ENCODE measurements at places on chromosomes 3 and 15.

- peak; percentile 53 for DNase-seq
Observed at GRCh38 chr15:70526221-70526973, 237.0 kb downstream of the UACA start.

- no peak for DNase-seq
Observed at GRCh38 chr15:30923429-30923828, 19.7 kb downstream of the FAN1 start.

GRCh38 chr3:50147447-50147846, 7.7 kb upstream of the SEMA3F start:
- no peak for DNase-seq

DNA sequence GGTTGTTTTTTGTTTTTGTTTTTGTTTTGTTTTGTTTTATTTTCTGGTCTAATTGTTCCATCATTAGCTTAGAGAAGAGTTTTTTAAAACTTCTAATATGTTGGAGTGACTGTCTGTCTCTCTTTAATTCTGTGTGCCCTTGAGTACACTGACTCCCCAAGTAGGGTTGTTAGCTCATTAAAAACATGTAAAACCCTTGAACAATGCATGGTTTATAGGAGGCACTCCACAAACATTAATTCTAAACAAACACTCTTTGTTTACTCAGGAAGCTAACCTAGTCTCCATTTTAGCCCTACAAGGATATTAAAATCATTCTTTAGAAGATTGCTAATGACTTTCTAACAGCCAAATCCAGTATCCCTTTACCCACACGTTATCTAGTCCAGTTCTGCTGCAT, 100.5 kb downstream of the CGGBP1 start:
- DNase-seq: no peak
